ELR (cell line): ENCODE measurements at places on chromosomes 16 and 17.

GRCh38 chr17:28572259-28573039 is 1.1 kb upstream of the PIGS start:
- DNase-seq = no peak

DNA sequence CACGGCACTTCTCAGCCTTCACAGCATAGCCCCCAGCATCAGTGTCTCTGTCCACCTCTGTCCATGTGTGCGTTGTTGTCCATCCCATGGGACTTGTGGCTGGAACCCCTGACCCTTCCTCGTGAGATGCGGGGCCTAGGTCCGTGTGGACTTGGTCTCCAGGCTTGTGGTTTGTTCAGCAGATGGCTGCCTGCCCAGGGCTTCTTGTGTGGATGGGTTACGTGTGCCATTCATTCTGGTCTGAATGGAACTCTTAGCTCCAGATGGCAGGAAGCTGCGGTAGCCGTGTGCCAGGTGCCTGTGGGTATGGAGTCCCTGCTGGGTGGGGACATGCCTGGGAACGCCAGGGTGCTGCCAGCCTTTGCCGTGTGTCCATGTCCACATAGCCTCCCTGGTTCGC is 31.7 kb upstream of the NUDT16L1 start:
- no peak for DNase-seq

- no peak for DNase-seq
Observed at GRCh38 chr16:23929856-23930255, 94.1 kb downstream of the PRKCB start.

DNA sequence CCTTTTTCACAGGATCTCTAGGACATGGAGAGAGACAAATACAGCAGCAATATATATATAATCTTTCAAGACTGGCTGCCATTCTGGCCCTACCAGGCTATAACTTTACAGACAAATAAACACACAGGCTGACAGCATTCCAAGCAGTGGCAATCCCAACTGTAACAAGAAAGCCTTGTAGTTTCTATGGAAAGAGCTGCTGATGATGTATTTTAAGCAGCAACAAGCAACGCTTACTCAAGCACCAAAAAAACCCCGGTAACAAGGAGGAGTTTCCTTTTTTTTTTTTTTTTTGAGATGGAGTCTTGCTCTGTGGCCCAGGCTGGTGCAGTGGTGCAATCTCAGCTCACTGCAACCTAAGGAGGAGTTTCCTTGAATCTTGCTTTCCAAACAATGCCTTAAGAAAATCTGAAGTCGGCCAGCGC is 23.2 kb downstream of the LSM12 start:
- DNase-seq = no peak

DNA sequence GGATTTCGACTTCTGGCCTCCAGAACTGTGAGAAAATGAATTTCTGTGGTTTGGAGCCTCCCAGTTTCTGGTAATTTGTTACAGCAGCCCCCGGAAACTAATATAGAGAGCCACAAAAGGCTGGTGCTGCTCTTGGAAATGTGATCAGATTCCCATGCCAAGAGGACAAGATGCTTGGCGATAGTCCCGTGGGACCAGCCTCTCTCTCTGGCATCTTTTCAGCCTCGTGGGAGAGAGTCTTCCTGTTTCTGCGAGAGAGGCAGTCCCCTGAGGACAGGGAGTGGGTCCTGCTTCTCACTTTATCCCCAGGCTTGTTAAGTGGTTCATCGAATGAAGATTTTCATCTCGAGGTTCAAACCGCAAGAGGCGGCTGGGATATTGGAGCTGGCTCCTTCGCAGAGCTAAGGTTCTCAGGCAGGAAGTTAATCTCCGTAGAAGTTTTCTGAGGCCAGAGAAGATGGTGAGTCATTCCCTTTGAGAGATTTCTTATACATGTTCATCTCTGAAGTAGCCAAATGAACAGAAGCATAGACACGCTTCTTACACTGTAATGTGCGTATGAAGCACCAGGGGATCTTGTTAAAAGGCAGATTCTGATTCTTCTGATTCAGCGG is 211.6 kb upstream of the SDK2 start:
- no peak for DNase-seq
